ENCODE measurements at places on chromosomes 6 and 20.
A peak's percentile ranks its signal among the peaks of the same experiment; 100 is the strongest.

DNA sequence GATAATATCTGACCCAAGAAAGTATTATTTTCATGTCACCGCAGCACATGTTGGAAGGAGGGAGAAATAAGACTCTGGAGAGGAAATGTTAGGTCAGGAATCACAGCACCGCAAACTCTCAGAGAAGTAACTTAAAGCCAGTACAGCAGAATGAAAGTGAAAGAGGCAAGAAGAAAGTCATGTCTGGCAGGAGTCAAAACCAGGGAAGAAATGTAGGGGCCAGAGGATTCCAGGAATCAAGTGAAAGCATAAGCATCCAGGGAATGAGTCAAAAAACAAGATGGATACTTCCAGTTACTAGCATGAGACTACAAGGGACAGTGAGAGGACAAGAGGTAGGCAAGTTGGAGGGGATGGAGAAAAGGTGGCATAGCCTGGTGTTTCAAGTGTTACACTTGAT, 80.4 kb downstream of the AK9 start:
- no peak for DNase-seq

GRCh38 chr20:22402550-22402949, 181.8 kb downstream of the FOXA2 start:
- DNase-seq = no peak

GRCh38 chr20:48662711-48663110, 165.1 kb downstream of the PREX1 start:
- no peak for DNase-seq

DNA sequence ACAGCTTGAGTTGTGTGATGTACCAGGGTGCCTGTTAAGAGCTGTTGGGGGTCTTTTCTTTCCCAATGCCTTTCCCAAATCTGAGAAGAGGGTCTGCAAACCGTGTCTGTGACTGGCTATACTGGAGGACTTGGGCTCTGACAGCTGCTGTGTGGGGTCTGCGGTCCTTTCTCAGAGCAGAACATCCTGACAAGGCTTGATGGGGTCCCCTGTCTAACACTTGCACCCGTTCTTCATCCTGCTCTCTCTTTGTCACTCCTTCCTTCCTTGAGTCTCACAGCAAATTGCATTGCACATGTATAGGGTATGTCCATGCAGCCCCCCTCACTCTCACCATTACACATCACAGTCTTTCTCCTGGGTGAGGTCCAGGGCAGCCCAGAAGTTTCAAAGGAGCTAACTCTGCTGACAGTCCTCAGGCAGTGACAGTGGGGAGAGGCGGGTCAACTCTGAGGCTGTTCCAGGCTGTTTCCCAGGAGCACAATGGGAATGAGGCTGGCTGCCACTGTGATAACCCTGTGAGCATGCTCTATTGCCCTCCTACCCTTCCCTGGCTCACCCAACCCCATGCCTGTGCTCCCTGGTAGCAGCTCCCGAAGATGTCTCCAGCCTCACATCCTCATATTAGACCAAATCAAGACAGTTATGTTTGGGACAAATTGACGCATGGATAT, 163.2 kb upstream of the GGTLC1 start:
- DNase-seq = no peak

- no peak for DNase-seq
Observed at GRCh38 chr20:2178318-2179232, 76.9 kb downstream of the STK35 start.

- peak; percentile 59 for DNase-seq
Observed at GRCh38 chr20:46751856-46752255, 42.4 kb downstream of the SLC2A10 start.

DNA sequence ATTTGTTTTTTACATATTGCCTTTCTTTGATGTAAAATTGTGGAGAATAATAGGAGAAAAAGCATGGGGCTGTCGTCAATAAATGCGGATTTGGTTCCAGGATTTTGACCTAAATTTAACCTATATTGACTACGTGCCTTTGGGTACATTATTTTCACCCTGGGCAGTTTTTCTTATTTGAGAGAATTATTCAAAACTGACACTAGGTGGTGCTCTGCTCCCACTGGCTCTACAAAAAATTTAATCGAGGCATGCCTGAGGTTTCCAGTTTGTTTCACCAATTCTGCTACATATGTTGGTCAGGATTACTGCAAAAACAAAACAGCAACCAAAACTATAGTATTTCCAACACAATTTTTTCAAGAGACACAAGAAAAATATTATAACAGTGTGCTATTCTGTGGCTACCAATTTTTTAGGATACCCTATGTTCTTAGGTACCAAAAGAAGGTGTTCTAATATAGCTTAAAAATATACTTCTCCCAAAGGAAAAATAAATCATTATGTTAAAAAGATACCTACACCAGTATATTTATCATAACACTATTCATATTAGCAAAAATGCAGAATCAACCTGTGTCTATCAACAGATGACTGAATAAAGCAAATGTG, 48.6 kb upstream of the FABP7 start:
- no peak for DNase-seq

GRCh38 chr20:5197847-5198650, 71.2 kb downstream of the CDS2 start:
- no peak for DNase-seq

- DNase-seq = no peak
Observed at GRCh38 chr20:5390720-5391119, 74.0 kb upstream of the PROKR2 start.

GRCh38 chr6:41464481-41464880, 81.7 kb upstream of the FOXP4 start:
- DNase-seq = no peak

- DNase-seq = no peak
Observed at GRCh38 chr20:51651921-51652549, 109.5 kb upstream of the NFATC2 start.

- DNase-seq = no peak
Observed at GRCh38 chr6:54058236-54058635, 53.0 kb upstream of the MLIP start.

DNA sequence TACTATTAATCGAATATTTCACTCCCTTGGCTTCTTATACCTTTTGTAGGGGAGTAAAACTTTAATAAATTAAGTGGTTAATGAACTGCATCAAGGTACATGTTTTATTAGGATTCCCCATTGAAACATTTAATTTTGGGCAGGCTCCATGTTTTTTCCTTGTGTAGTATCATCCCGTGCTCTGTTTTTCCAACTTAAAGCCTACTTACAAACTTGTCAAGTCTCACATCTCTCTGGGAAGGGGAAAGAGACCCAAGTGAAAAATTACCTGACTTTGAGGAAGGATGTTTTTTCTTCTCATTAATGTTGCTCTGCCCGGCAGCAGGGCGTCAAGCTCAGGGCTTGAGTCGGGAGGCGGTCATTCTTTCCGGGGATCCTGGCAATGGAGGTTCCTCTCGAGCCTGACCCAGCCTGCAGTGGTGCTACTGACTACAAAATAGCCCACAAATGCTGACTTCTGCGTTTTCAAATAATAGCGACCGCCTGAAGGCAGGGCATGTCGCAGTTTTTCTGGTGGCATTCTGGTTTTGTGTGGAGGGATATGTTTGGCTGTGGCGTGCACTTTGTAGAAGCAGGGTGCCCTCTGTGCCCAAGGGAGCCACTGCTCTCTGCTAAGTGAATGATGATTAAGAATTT, 2.4 kb downstream of the DSP start:
- no peak for DNase-seq

DNA sequence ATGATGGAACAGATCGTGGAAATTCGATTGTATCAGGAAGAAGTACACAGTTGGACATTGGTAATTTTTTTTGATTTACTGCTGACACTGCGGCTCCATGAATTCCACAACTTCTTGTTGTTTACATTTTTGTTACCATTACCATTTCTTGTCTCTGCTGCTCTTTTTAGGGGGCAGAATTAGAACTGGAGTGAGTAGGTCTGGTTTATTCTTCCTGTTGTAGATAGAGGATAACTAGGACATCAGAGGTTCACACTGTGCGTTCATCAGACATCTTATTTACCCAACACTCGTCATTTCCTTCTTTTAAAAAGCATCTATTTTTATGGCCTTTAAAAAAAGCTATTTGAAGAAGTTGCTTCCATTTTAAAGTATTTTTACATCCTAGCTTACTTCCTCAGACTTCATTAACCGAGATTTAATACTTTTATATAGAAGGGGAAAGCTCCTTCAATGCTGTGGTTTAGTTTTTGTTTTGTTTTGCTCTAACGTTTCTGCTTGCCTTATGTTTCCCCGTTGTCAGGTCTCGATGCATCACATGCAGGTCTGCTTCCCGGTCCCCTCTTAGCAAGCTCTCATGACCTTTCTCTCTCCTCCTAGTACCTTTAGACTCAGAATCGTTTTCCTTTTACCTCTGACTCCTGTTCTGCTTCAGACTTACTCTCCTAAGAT, 139.1 kb downstream of the ARID1B start:
- no peak for DNase-seq

DNA sequence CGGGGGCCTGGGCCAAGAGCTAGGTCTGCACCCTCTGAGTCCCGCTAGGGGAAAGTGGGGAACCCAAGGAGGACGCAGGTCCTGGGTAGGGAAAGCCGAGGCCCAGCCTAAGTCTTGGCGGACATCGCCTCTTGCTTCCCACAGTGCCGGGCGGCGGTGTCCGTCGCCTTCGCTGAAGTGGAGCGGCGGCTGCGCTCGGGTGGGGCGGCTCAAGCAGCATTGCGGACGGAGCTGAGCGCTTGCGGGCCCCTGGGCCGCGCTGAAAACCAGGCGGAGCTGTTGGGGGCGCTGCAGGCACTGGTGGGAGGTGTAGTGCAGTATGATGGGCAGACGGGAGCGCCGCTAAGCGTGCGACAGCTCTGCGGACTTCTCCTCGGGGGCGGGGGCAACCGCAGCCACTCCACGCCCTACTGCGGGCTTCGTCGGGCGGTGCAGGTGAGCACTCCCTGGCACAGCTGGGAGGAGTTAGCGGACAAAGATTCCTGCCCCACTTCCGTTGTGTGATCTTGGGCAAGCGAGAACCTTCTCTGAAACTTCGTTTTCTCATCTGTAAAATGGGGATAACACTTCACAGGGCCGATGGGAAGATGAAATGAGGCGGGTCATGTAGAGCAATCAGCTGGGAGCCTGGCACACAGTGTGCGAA, 4.2 kb downstream of the PRSS16 start:
- peak; percentile 47 for DNase-seq

- DNase-seq = no peak
Observed at GRCh38 chr6:37713529-37714119, 15.9 kb upstream of the MDGA1 start.

- no peak for DNase-seq
Observed at GRCh38 chr20:25422032-25422431, 14.6 kb downstream of the GINS1 start.

DNA sequence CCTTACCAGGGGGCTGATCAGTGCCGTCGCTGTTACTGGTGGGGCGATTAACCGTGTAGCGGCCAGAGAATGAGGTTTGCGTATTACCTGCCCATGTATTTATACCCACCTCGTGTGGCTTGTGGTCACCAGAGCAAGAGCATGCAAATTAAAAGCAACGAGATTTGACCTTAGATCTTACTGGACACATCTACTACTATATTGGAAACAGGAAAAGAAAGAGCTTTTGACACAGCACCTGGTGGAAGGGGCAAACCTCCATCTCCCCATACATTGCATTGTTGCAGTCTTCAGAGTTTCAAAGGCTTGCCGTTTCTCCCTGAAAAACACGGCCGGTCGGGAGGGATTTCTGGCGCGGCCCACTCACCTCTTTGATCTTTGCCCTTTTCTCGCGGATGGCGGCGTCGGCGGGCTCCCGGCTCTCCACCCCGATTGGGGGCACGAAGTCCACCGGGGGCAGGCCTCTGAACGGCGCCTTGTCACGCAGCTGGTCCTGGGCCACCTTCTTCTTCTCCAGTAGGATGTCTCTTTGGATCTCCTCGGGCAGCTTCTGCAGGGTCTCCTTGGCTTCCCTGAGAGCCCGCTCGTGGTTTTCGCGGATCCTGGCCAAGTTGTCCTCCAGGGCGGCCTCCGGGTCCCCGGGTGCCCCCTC, 1.3 kb downstream of the MAN1A1 start:
- no peak for DNase-seq

DNA sequence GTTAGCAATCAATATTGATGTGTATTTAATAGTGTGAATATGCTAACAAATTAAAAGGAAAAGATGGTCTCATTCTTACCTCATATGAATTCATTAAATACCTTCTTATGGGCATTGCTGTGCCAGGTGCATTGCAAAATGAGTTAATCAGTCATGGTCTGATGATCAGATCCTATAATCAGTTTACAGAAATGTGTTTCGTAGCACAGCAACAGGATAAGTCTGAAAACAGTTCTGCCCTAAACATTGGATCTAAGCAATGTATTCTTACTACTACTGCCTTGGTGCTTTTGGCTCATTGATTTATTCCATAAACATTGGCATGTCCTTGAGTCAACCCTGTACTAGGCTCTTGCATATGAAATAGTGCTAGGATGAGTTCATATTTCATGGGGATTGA, 417.0 kb upstream of the JAG1 start:
- no peak for DNase-seq

- DNase-seq = no peak
Observed at GRCh38 chr6:80005406-80005805, 957 bp downstream of the TTK start.

GRCh38 chr6:131143319-131143718, 8.1 kb downstream of the AKAP7 start:
- DNase-seq = no peak

DNA sequence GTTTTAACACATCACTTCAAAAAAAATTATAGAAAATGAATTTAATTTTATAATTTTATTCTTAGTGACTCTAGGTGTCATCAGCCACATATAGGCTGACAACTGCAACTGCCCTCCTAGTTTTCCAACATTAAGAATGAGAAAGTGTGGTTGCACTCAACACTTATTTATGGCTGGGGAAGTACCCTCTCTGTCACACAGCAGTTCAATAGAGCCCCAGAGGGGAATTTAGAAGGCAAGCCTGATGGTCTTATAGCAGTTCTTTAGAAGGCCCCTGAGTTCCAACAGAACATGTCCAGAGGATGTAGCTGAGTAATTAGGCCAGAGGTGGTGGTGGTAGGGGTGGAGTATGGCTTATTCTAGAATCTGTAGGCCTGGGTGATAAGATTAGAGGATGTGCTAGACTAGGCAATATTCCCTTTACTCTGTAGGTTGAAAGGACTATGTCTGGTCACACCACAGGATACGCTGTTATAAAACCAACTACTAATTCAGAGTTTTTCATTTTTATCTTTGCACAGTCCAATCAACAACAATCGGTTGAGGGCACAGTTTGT, 226.5 kb upstream of the CITED2 start:
- no peak for DNase-seq

DNA sequence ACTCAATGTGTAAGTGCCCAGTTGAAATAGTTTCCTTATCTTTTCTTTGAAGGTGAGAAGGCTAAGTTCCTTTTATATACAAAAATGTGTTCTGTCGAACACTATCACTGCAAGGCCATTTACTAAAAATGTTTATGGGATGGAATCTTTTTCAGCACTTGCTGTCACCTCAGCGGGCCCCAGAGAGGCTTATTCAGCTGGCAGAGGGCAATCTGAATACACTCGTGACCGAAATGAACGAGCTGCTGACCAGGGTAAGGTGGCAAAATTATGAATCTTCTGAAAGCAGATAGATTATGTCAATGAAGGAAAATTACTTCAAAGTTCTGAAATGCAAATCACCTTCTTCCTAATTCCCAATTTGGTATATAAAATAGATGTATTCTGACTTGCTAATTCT, 340.2 kb downstream of the ARHGAP18 start:
- DNase-seq = no peak

Data from NCI-H524 treated with DMSO at 0.1 percent for 48 hours (cell line).